ENCODE measurements at places on chromosomes 2 and 18. TPM values are rescaled to one million over a fixed set of nuclear protein-coding genes. Genes with fewer than 3 reads are reported as not detected.

The NT5DC4 gene
- not detected for total RNA-seq

The GREB1L gene
- not detected for total RNA-seq

The CCL20 gene
- total RNA-seq: not detected

The ASXL3 gene
- under 0.01 TPM for total RNA-seq

The SCN3A gene
- 1.4 TPM for total RNA-seq

The FAHD2B gene
- 7.9 TPM for total RNA-seq

The DLX2 gene
- not detected for total RNA-seq

The DAPL1 gene
- total RNA-seq: not detected

The RAD51AP2 gene
- total RNA-seq: not detected

The EFR3B gene
- total RNA-seq: 0.90 TPM

The STON1 gene
- 5.7 TPM for total RNA-seq

The IL1A gene
- total RNA-seq: 1.1 TPM

The RAX gene
- not detected for total RNA-seq

The AQP12B gene
- not detected for total RNA-seq

The CPLX4 gene
- not detected for total RNA-seq

The PDE1A gene
- 0.90 TPM for total RNA-seq

The HNRNPLL gene
- total RNA-seq: 49.2 TPM

The ICOS gene
- not detected for total RNA-seq

The UGT1A4 gene
- total RNA-seq: not detected

The ACOXL gene
- total RNA-seq: not detected

The SP110 gene
- 9.3 TPM for total RNA-seq

The ASB18 gene
- total RNA-seq: not detected

The MGAT4A gene
- total RNA-seq: under 0.01 TPM

The UGT1A3 gene
- total RNA-seq: not detected

All from IMR-90 (cell line).